A549 (cell line): ENCODE measurements at places on chromosomes 2 and 18.

DNA sequence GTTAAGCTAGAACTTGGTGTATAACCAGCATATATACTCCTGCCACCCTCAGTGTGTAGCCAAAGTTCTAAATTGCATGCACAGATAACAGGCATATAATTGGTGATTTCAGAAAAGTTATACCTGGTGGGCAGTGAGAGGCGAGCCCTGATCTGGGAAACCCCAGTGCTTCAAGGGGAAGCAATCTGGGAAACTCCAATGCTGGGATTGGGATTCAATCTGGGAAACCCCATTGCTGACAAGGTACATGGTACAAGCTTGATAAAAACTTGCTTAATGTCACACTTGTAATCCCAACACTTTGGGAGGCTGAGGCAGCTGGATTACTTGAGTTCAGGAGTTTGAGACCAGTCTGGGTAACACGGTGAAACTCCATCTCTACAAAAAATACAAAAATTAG, 147.6 kb downstream of the NEDD4L start:
- DNase-seq = no peak

GRCh38 chr18:69447886-69448285, 47.2 kb downstream of the DOK6 start:
- DNase-seq = no peak

GRCh38 chr18:12296087-12296403, 12.0 kb upstream of the TUBB6 start:
- DNase-seq = no peak

DNA sequence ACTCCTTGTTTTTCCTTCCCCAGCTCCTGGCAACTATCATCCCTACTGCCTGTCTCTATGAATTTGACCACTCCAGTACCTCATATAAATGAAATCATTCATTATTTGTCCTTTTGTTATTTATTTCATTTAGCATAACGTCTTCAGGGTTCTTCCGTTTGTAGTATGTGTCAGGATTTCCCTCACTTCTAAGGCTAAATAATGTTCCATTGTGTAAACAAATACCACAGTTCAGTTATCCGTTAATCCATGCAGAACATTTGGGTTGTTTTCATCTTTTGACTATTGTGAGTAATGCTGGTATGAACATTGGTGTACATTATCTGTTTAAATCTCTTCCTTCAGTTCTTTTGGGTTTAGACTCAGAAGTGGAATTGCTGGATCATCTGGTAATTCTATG, 18.8 kb downstream of the DYNC2LI1 start:
- DNase-seq = no peak

GRCh38 chr2:159077869-159078268, 109.4 kb downstream of the TANC1 start:
- DNase-seq = no peak

DNA sequence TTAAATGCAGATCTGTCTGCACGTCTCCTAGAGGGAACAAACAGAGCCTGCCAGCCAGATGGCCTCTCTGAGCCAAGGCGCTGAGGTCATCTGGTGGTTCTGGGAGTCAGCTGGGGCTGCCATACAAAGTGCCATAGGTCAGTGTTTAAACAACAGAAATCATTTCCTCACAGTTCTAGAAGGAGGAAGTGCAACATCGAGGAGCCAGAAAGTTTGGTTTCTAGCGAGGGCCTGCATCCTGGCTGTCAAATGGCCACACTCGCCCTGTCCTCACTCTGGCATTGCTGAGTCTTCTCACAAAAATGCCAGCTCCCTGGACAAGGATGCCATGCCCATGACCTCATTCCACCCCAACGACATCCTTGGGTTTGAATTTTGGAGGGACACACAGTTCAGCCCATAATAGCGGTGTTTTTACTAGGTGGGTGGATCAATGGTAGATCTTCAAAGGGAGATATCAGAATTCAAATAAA, 59.6 kb downstream of the MYT1L start:
- DNase-seq = no peak

- no peak for DNase-seq
Measured at GRCh38 chr2:28101892-28102291, 211.4 kb downstream of the BABAM2 start.

DNA sequence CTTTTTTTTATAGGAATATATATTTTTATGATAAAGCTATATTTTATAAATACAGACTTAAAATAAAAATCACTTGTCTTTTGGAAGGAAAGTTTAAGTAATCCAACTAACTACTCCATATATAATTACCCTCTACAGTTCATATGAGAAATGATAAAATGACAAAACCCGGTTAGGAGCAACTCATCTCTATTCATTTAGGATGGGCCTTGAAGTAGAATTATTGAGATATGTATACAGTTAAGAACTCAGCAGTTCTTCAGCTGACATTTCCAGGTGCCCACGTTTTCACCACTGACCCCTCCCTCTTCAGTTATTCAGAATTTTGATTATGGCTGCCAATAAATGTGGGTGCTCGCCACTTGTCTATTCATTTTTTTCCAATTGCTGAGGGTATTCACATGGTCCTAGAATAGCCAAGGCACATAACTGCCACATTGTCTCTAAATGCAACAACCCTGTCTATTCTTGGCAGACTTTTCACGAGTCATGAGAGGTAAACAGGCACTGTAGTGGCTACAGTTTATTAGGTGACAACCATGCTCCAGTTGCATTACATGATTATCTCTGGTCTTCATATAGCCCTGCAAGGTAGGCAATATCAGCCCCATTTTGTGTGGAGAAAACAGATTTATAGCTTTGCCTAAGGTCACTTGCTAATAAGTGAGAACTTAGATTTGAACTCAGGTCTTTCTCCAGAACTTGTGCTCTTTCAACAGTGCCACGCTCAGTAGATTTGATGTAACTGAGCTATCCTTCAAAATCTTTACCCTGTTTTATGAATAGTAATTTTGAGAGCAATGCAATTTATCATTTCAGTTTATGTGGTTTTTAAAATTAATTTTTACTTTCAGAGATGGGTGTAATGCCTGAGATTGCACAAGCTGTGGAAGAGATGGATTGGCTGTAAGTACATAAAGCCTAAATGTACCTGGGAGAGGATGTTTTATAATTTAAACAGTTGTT, 2.9 kb downstream of the DDX1 start:
- DNase-seq = no peak
